ENCODE measurements at places on chromosomes 1 and 21.
A peak's percentile ranks its signal among the peaks of the same experiment; 100 is the strongest.

GRCh38 chr1:67847466-67847865, 14.2 kb upstream of the GNG12 start:
- no peak for DNase-seq

DNA sequence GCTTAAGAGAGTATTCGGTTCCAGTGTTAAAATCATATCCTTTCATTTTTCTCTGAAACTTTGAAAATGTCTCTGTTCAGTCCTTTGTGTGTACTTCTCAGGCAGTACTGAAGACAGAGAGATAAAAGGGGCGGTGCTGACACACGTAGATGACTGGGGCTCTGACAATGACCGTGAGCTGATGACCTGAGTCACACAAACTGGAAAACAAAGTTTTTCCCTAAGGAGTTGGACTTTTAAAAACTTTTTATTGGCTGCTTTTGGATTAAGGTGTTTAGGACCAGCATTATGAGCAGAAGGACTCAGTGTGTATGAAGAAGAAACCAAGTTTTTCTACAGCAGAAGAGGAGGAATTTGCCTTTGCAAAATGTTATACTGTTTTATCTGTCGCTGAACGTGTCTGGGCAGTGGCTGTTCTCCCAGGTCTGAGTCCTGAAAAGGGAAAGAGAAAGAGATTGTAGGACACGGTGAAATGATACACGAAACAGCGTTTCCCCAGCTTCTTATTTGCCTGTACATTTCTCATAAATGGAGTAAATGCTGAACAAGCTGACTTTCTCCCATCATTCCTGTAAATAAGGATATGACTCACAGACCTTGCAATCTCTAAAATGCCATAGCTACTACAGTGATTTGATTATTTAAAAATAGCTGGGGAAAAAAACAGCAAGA, 51.5 kb downstream of the MAP3K7CL start:
- no peak for DNase-seq

GRCh38 chr1:47618830-47619229, 181.0 kb downstream of the FOXD2 start:
- DNase-seq, result no peak

DNA sequence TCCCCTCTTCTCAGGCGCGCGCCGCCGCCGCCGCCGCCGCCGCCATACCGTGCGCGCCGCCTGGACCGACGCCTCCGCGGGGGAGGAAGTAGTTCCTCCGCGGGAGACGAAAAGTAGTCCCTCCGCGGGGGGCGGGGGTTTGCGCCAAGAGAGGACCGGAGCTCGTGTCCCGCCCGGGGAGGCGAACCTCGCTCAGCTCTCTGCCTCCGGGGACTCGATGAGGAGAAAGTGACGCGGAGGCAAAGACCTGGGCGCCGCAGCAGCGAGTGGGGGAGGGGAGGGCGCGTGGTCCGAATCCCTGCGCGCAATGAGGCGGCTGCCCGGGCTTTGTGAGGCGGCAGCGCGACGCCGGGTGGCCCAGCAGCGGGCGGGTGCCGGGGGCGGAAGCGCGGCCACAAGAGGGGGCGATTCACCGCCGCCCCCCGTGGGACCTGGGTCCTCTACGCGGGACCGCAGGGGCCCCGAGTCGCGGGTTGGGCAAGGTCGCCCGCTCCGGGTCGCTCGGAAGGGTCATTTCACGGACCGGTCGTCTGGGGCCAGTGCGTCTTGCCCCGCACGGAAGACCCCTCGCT, at the start of gene BRWD1:
Gene BRWD1 (minus strand): TSS at position 62 of the 572 bp plus-strand sequence. CDS start 141 bp downstream, outside the sequence.
- DNase-seq, result peak; percentile 81

- DNase-seq, result no peak
Measured at GRCh38 chr21:41465176-41465781, 39.2 kb downstream of the MX1 start.

DNA sequence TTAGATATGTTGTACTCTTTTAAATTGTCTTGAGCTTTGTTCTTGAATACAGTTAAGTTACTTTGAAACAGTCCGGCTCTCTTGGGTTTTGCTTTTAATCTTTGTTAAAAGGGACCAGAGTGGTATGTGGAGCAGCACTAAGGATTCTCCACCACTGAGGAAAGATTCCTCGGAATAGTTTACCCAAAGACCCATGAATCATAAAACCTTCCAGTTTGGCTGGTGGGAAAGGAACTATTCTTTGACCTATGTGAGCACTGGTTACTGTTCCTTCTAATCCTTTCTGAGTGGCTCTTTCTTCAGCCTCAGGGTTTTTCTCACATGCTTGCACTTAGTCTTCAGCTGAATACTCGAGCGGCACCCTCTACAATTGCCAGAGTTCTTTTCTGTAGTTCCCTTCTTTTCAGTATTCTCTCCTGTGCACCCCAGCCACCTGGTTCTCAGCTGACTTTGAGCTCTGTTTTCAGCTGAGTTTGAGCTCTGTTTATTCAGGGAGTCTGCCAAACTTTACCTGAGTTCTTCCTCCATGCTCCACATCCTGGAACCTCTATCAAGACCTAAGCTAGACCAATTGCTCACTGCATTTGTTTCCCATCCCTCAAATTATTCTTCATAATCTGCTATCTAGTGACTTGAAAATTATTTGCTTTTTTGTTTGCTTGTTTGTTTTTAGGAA, 253.8 kb upstream of the PLXNA2 start:
- no peak for DNase-seq

Measured in activated naive CD4-positive, alpha-beta T cell treated with Interleukin-2 at 50 U/mL for 16 hours (primary cell).